Hypothalamus (tissue), 51 donors: ENCODE measurements at places on chromosomes 6 and 20.

- DNase-seq = no peak
Measured at GRCh38 chr6:30200551-30201281, 12.5 kb downstream of the TRIM26 start.

GRCh38 chr20:47286681-47287080 lies 69.8 kb downstream of the ZMYND8 start:
- no peak for DNase-seq

- DNase-seq = no peak
Measured at GRCh38 chr20:48892891-48893290, 28.6 kb upstream of the ARFGEF2 start.

GRCh38 chr6:51398793-51399192 lies 580.1 kb downstream of the TFAP2B start:
- no peak for DNase-seq

- no peak for DNase-seq
Measured at GRCh38 chr6:27383011-27383410, 5.5 kb upstream of the ZNF391 start.

DNA sequence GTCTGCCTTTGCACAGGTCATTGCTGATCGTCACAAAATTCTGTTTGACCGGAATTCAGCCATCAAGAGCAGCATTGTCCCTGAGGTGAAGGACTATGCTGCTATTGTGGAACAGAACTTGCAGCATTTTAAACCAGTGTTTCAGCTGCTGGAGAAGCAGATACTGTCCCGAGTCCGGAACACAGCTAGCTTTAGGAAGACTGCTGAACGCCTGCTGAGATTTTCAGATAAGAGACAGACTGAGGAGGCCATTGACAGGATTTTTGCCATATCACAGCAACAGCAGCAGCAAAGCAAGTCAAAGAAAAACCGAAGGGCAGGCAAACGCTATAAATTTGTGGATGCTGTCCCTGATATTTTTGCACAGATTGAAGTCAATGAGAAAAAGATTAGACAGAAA lies 24.6 kb upstream of the CALHM6 start:
- no peak for DNase-seq

DNA sequence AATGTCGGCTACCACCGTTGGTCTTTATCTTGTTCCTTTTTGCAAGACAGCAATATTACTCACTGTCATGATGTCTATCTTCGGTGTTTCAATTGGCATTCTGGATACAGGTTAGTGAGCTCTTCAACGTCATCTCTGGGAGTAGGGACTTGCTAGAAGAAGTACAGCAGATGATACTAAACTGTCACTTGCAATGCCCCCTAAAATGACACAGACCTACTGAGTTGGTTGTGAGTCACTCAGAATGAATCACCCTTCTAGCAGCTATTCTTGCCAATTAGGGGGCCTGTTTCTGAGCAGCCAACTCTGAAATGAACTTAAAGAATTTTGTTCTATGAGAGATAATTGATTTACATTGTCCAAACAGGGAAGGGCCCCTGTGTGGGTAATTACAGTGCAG lies 176.5 kb downstream of the SLC16A10 start:
- DNase-seq = no peak

- no peak for DNase-seq
Measured at GRCh38 chr20:6299456-6299855, 176.6 kb upstream of the FERMT1 start.
